ENCODE measurements at places on chromosomes 16 and 17.

GRCh38 chr16:27526180-27526579 lies 23.5 kb downstream of the GTF3C1 start:
- peak; percentile 9 for DNase-seq
- H3K4me3 ChIP-seq, result no peak overlapping the region
- no peak overlapping the region for H3K27ac ChIP-seq
- H3K36me3 ChIP-seq, result peaks cover 23% of the 10 kb centered on the region
- H3K4me1 ChIP-seq, result peaks cover 4% of the 10 kb centered on the region

GRCh38 chr16:65121870-65122723 lies at the start of gene CDH11:
Gene CDH11, minus strand, starts transcription at chr16:65122063. Its CDS starts 117,194 bp downstream, at chr16:65004869.
- no peaks in the 10 kb centered on the region for H3K27me3 ChIP-seq
- H3K36me3 ChIP-seq, result no peaks in the 10 kb centered on the region
- H3K4me3 ChIP-seq, result peak within 1 kb of the TSS; percentile 82
- peak within 1 kb of the TSS; percentile 92 for H3K27ac ChIP-seq
- peak; percentile 91 for DNase-seq

- no peaks in the 10 kb centered on the region for H3K4me1 ChIP-seq
- H3K36me3 ChIP-seq, result no peaks in the 10 kb centered on the region
- H3K27ac ChIP-seq, result no peak overlapping the region
Observed at GRCh38 chr17:74190154-74190553, 13.3 kb upstream of the RPL38 start.

- H3K36me3 ChIP-seq, result no peaks in the 10 kb centered on the region
- H3K4me3 ChIP-seq, result no peak overlapping the region
- peaks cover 26% of the 10 kb centered on the region for H3K27me3 ChIP-seq
- H3K4me1 ChIP-seq, result no peaks in the 10 kb centered on the region
Observed at GRCh38 chr17:38598995-38599394, 6.8 kb downstream of the SRCIN1 start.

GRCh38 chr17:64442541-64442971 lies 6.4 kb upstream of the MILR1 start:
- no peak for DNase-seq
- peak overlapping the region; percentile 34 for H3K27ac ChIP-seq
- no peaks in the 10 kb centered on the region for H3K36me3 ChIP-seq
- no peak overlapping the region for H3K4me3 ChIP-seq
- no peaks in the 10 kb centered on the region for H3K27me3 ChIP-seq

DNA sequence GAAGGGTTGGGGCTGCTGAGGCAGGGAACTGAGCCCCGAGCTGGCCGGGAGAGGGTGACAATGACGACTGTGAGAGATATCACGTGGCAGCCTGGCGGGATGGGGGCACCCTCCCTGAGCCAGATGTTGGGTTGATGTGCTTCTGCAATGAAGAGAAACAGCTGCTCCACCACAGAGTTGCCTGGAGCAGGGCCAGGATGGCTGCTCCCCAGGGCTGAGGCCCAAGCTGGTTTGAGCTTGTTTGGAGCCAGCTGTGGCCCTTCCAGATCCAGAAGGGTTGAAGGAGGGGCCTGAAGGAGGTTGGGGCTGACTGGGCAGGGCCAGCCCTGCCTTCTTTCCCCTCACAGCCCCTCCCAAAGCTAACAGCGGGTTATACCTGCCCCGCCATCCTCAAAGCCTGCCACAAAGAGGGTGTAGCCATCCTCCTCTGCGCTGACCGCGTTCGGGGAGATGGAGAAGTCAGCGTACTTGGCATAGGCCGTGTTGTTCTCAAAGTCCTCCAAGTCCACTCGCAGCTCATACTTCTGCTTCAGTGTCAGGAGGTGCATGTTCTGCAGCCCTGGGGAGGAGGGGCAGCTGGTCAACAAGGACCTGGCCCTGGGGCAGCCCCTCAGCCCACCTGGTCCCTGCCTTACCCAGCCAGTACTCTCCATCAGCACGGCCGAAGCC lies 2.1 kb downstream of the MFAP4 start:
- H3K27ac ChIP-seq, result peak overlapping the region; percentile 59
- peak; percentile 99 for DNase-seq
- H3K4me1 ChIP-seq, result peaks cover 52% of the 10 kb centered on the region
- H3K4me3 ChIP-seq, result no peak overlapping the region
- peaks cover 33% of the 10 kb centered on the region for H3K36me3 ChIP-seq

DNA sequence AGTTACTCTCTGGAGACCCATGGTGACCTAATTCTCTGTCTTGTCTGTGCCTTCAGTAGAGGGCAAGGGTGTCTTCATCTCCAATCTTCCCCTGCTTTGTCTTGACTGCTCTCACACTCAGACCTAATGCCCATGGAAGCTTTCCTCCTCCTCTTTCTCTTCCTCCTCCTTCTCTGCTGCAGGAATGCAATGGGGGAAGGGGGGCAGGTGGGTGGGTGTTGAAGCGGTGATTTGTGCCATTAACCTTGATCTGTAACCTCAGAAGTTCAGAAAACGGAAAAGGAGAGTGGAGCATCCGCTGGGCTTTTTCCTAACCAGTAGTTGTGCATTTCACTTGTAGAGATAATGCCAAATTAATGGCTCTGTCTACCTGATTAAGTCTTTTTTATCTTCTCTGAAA lies 172.3 kb upstream of the CDH11 start:
- DNase-seq, result no peak
- H3K27me3 ChIP-seq, result no peaks in the 10 kb centered on the region
- H3K36me3 ChIP-seq, result no peaks in the 10 kb centered on the region
- H3K4me1 ChIP-seq, result no peaks in the 10 kb centered on the region

- no peaks in the 10 kb centered on the region for H3K27me3 ChIP-seq
- no peaks in the 10 kb centered on the region for H3K36me3 ChIP-seq
- H3K4me3 ChIP-seq, result no peak overlapping the region
- H3K4me1 ChIP-seq, result peaks cover 9% of the 10 kb centered on the region
- no peak for DNase-seq
- no peak overlapping the region for H3K27ac ChIP-seq
Observed at GRCh38 chr17:18157354-18157985, 26.2 kb upstream of the ALKBH5 start.

Measured in fibroblast of lung (primary cell).